Hindlimb muscle (tissue), 1 donor: ENCODE measurements at places on chromosomes 4 and X.

DNA sequence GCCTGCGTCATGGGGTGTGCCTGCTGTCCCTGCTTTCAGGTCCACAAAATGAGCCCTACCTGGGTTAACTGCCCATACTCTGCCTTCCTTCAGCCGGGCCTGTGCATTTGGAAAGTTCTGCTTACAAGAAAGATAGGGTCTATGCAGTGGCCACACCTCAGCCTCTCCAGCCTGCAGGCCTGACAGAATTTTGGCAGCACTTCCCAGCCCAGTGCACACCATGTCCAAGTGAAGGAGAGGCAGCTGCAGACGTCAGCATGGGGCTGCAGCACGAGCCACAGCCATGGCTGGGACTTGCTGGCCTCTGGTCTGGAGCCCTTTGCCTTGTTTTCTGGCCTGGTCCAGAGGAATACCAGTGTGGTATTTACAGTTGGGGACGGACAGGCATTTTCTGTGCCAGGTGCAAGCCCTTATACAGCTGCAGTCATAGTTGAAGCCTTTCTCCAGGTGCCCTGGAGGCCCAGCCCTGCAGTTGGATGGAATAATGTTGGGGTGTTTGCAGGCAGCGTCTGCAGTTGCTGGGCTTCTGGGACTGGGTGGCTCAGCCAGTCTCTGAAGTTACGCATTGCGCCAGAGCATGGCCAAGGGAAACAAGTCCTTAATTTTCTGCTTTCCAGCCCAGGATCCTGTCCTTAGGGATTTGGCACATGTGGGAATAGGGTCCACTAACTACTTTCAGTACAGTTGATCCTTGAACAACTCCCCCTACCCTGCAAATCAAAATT is 26.2 kb downstream of the JADE1 start:
- DNase-seq: no peak

DNA sequence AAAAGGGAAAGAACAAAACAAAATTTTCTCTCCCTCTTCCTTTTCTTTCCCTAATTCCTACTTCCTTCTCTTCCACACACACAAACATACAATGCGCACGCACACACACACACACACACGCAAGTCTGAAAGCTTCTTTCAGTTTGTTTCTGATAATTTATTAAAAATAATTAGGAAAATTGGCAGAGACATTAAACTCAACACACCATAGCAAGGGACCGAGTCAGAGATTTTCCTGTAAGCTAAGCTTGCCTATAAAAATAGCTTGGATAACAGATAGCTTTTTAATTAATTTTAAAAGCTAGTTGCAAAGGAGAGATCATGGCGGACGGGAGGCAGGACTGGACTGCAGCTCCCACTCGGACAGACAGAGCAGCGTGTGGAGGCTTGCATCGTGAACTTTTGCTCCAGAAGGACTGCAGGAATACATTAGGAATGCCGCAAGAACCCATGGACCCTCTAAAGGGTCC is 92.6 kb upstream of the MAPK10 start:
- no peak for DNase-seq

- DNase-seq: no peak
These were observed 36.5 kb downstream of the ACOX3 start for GRCh38 chr4:8403976-8404375.

DNA sequence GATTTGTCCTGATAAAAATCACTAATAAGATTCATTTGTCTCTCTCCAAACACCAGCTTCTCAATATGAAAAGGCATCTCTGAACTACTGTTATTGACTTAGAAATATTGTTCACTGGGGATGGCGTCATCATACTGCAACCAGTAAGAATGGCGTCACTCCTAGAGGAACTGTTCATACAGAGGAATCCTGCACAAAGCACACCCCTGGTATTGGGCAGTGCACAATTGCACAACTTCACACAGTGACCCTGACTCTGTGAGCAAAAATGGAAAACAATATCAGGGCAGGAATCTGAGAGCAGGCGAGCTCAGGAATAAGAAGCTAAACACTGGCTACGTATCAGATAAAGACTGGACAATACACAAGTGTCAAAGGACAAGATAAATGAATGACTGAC is 66.7 kb upstream of the PNPLA4 start:
- DNase-seq: no peak

- DNase-seq: no peak
These were observed 28.3 kb downstream of the STK32B start for GRCh38 chr4:5079581-5079980.

GRCh38 chrX:97074400-97074799 is 190.7 kb downstream of the RPA4 start:
- DNase-seq: no peak

- DNase-seq: no peak
These were observed 482.1 kb upstream of the HS3ST1 start for GRCh38 chr4:11910812-11911211.

DNA sequence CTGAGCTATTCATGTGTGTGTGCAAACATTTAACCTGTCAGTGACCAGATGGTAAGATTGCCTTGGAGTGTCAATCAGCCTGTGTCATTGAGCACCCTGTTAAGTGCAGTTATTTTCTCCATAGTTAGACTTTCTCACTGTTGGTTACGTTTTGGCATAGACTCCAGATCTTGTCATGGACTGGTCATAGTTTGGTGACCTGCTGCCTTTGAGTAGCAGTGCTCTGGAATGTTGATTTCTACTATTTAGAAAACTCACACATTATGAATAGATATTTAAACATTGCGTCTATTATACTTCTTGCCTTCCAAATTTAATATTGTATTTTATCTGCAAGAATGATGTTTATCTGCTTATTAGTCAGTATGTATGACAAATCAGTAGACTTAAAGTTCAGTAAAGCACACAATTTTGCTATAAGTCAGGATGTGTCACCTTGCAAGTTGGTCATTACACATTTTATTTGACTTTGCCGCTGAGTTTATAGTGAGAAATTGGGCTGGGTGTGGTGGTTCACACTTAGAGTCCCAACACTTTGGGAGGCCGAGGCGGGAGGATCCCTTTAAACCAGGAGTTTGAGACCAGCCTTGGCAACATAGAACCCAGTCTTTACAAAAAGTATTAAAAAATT is 42.4 kb downstream of the KIAA0232 start:
- DNase-seq: no peak

- no peak for DNase-seq
These were observed 96.1 kb downstream of the AFF1 start for GRCh38 chr4:87030755-87031441.

- peak; percentile 45 for DNase-seq
These were observed 67.4 kb upstream of the PCDH19 start for GRCh38 chrX:100477467-100477866.

GRCh38 chr4:55446578-55446922 is 50.8 kb downstream of the TMEM165 start:
- no peak for DNase-seq

DNA sequence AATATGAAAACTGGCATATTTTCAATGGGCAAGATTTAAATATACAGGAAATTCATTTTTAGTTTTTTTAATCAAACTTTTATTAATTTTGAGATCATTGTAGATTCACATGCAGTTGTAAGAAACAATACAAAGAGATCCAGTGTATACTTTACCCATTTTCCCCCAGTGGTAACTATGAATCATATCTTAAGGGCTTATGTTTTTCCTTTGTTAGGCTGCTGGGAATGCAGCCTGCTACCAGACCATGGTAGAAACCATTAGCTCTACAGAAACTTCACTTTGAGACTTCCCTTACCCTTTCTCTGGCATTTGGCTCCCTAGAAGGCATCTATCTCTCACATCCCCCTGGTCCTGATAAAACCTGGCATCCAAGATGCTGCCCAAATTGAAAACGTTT is 147.6 kb upstream of the EOLA2 start:
- no peak for DNase-seq

DNA sequence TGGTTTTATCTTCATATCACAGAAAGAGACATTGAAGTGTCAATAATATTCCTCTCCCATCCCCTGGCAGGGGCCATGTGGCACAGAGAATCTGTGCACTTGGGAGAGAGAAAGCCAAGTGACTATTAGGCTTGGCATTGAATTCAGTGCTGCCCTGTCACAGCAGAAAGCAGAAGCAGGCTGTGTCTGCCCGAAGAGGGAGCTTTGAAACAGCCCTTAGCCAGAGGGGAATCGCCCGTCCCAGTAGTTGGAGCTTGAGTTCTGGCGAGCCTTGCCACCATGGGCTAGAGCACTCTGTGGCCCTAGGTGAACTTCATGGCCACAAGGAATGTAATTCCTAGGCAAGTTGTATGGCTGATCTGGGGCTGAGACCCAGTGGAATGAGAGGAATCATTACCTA is 282.5 kb upstream of the PCDH10 start:
- DNase-seq: no peak
